ENCODE measurements at places on chromosomes 3 and 15. TPM values are rescaled to one million over a fixed set of nuclear protein-coding genes. Genes with fewer than 3 reads are reported as not detected.

GRCh38 chr3:184941408-184941807, 129.4 kb downstream of the VPS8 start:
- no peak for DNase-seq

- no peak for DNase-seq
Measured at GRCh38 chr15:29825227-29825626, 3.0 kb upstream of the TJP1 start.

FEZF2 gene
- total RNA-seq: not detected

GRCh38 chr3:20406611-20407011, 220.6 kb upstream of the SGO1 start:
- no peak for DNase-seq

DNA sequence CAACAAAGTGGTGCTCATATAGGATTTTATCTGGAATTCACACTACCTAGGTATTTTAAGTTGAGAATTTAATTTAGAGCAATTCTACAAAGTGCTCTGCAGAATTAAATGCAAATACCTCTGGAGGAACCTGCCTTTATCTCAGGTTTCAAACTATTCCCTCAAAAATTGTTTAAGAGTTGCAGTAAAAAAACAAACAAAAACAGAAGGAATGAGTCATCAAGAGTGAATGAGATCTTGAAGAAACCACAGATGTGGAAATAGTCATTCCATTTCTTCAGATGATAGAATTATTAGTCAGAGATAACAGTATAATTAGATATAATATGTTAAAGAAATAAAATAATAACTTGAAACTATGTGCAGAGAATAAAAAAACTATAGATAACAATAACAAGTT, 80.8 kb upstream of the SCN5A start:
- no peak for DNase-seq

CFAP20DC gene
- 0.32 TPM for total RNA-seq

GRCh38 chr3:15023249-15023648, 41.9 kb downstream of the MRPS25 start:
- DNase-seq: no peak

GRCh38 chr15:35444557-35445204, 101.3 kb downstream of the DPH6 start:
- DNase-seq: no peak

DNA sequence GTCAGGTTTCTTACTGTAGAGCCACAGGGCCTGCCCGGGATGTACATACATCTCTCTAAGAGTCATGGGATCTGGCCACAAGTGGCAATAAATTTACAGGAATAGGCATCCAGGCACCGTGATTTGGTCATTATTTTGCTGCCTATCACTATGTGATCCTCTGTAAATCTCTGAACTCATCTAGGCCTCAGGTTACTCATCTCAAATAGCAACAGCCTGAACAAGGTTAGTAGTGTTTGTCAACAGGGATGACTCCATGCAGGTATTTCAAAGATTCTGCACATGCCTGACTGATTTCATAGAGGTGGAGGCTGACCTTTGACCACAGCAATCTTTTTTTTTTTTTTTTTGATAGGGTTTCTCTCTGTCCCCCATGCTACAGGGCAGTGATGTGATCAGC, 88.8 kb upstream of the TBL1XR1 start:
- no peak for DNase-seq

GRCh38 chr3:151584566-151584965, 123.7 kb upstream of the IGSF10 start:
- DNase-seq: no peak

GRCh38 chr15:56808160-56808559, 74.9 kb upstream of the ZNF280D start:
- no peak for DNase-seq

DNA sequence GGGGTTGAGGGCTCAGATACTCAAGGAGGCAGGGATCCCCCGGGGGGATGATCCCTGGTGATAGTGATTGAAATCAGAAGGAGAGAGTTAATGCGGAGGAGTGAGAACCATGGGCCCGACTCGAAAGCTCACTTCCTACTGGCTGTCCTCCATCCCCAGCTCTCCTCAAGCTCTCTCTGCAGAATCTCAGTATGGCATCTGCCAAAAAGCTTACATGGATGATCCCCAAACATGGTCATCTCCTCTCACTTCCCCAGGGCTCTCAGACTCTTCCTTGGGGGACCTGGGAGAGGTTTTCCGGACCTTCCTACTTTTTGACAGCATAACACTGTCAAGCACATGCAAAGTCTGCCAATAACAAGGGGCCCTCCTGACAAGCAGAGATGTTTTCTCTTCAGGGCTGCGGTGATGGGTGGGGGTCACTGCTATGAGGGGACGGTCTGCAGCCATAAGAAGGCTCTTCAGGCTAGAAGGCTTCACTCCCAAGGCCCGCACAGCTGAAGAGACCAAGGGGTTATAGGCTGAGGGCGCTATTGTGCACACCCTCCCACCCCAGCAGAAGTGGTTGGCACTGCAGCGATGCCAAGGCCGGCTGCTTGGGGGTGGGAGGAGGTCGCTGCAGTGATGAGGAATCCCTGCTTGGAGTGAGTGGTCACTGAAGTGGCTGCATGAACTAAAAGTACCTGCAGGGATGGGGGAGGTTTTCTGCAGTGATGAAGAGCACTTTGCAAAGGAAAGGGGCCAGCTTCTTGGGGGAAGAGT, 828 bp upstream of the VWA5B2 start:
- DNase-seq: no peak

DNA sequence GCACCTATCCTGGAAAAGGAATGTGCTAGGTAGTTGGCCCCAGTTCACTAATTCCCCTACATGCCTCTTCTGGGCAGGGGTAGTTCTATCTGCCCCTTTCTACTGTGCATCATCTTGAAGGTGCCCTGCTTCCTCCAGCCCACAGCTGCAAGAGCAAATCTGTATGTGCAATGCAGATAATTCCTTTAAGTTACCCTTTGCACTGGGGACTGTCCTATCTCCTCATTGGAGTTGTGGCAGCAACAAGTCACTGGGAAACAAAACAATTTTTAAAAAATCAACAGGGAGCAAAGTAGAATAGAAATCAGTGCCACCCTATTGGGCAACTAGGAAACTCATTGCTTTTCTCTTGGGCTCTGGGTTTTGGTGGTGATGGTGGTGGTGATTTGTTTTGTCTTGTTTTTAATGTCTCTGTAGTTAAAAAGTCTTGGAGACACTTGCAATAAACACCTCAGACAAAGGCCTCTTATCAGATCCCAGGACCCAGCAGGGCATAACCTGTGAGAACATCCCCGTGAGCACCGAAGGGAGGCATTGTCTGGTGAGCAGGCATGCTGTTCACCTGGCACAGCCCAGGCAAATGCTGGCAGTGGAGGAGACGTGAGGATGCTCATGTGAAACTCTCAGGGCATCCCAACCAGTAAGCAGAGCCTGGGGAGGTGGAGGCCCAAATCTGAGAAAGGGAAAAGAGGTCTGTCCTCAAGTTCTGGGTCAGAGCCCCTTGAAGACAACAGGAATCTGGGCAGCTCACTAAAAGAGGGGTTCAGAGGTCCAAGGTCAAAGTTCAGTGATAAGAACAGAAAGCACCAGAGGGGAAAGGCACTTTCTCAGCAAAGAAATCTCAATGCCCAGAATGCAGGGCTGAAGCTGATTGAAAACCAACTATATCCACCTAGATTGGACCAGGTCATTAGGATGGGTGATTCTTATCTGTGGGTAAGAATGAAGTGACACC, 27.9 kb downstream of the C2CD4B start:
- DNase-seq: no peak

DNA sequence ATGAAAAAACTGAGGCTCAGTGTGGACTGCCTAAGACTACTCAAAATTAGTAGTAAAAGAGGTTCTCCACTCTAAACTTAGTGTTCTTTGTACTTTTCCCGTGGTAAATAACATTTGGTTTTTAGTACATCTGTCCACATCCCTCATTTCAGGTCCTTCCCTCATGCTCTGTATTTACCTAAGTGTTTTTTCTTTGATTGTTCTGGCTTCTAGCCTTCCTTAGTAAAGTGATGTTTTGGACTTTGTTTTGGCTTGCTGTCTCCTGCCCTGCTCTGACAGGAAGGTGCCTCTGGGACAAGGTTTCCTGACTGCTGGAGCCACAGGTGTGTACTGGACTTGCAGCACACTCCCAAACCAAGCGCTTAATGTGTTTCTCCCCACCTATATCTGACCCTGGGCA, 29.9 kb upstream of the ALDH1A2 start:
- no peak for DNase-seq

DNA sequence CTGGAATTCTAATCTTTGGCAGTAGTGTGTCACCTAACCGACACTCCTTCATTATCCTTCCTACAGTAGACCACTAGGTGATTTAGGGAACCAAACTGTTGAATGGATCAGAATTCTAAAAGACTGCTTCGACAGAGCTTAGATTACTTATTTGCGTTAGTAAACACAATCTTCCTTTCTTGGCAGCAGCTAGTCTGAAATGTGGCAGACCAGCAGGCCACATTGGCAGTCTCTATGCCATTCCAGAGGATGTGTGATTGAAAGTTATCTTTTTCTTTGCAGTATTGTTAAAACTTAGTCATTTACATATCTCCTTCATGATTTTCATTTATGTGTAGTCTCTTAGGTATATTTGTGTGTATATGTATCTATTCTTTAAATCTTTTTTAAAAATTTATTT, 23.6 kb downstream of the MBNL1 start:
- DNase-seq: no peak

DNA sequence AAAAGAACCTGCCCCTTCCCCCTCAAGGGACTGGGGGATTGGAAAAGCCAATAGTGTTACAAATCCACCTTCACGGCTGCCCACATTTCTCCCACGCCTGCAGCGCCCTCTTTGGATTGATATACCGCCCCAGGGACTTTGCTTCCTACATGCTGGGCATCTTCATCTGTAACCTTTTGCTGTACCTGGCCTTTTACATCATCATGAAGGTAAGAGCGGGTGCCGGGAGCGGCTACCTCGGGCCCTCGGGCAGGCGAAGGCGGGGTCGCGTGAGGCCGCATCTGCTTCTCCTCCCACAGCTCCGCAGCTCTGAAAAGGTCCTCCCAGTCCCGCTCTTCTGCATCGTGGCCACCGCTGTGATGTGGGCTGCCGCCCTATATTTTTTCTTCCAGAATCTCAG, 73.1 kb downstream of the USF3 start:
- DNase-seq: no peak

- no peak for DNase-seq
Measured at GRCh38 chr3:101181801-101182200, 138.6 kb downstream of the IMPG2 start.

DNA sequence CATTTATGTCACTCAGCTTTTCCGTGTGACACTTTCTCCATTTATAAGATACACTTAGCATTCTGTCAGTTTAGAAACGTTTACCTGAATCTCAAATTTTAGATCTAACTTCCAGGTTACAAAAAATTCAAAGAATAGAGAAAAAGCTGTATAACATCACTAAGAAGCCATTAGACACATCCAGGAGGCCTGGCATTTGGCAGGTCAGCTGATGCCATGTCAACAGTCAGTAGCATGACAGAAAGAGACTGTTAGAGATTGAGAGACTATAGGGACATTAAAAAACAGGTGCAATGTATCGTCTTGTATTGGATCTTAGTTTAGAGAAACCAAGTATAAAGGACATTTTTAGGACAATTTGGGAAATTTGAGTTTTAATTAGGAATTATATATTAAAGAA, 53.4 kb upstream of the ATOSA start:
- no peak for DNase-seq

- DNase-seq: no peak
Measured at GRCh38 chr15:69435985-69436384, 16.6 kb upstream of the RPLP1 start.

DNA sequence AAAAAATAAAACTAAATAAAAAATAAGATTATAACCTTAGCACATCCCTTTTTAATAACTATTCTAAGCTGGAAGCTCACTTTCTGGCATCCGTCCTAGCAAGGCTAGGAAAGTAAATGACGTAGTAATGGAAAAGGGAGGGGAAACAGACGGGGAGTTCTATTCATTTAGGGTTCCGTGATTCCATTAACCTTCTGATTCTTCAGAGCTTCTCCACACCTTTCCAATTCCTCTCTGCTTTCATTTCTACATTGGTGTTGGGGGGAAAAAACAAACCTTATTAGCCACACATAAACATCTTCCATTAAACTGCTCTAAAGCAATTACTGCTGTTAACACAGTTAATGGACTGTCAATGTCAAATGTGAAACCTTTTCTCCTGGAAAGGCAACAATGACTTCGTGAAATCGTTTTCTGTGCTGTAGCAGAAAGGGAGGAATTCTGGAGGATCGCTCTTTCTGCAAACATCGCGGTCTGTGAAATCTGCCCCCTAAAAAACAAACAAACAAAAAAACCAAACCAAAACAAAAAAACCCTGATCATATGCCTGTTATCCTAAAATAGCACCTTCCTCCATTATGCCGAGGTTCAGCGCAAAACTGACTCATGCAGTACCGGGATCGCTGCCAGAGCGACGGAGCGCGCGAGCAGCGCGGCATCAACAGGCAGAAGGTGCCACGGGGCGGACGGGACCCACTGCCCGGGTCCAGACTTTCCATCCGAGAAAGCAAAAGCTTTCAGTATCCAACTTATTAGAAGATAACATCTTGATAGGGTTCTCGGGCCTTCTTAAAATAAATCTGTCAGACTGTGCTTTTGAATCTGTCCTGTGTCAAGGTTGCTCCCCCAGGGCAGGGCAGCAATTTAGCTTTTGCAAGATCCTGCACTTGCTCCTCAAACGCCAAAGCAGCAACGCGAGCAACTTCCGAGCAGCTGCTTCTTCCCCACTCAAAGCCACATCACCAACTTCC, 156.2 kb downstream of the FGF12 start:
- no peak for DNase-seq

DNA sequence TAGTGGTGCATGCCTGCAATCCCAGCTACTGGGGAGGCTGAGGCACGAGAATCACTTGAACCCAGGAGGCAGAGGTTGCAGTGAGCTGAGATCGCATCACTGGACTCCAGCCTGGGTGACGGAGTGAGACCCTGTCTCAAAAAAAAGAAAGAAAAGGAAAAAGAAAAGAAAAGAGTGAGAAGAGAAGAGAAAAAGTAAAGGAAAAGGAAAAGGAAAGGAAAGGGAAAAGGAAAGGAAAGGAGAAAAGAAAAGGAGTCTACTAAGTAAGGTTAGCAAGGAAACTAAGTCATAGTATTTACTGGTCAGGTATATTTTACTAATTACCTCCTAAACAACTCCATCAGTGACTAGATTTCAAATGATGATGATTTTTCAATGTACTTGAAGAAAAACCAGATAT, 198.3 kb downstream of the VPS13C start:
- DNase-seq: no peak

DNA sequence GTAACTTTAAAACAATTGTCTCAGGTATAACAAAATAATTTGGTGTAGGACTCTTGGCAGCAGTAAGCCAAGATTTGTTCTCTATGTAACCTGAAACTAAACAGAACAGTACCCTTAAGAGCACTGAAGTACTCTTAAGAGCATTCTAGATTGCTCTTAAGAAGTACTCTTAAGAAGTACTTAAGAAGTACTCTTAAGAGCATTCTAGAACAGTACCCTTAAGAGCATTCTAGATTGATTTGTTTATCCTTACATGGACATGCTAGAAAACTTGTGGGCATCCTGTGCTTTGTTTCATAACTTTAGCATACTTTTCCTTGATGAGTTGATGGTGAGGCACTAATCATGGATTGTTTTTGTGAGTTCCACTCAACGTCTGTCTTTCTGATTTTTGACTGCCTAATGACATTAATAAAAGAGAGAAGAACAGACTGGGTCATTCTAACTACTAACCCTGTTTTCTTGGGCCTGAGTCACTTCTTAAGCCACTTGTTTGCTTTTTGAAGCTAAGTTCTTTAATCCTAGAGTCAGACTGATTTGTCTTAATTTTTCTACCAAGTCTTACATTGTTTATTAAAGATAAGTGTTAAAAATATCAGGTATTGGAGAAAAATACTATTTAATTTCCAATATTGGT, 57.2 kb upstream of the UTS2B start:
- no peak for DNase-seq

Data from CD4-positive, CD25-positive, alpha-beta regulatory T cell (primary cell).